ENCODE measurements at places on chromosomes 1 and 21.

DNA sequence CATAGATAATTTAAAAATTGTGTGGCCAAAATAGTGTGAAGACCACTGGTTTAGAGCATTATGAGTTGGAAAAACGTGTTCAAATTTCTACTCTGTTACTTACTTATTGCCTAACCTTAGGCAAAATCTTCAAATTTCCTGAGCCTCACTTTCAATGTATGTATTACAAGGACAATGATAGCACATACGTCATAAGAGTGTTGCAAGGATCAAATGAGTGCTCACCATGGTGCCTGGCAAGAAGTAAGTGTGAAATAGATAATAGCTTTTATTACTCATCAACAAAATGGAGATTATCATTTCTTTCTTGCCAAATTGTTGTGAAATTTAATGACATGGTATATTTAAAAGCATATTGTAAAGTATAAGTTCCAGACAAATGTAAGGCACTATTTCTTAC lies 57.2 kb downstream of the FH start:
- DNase-seq = no peak

DNA sequence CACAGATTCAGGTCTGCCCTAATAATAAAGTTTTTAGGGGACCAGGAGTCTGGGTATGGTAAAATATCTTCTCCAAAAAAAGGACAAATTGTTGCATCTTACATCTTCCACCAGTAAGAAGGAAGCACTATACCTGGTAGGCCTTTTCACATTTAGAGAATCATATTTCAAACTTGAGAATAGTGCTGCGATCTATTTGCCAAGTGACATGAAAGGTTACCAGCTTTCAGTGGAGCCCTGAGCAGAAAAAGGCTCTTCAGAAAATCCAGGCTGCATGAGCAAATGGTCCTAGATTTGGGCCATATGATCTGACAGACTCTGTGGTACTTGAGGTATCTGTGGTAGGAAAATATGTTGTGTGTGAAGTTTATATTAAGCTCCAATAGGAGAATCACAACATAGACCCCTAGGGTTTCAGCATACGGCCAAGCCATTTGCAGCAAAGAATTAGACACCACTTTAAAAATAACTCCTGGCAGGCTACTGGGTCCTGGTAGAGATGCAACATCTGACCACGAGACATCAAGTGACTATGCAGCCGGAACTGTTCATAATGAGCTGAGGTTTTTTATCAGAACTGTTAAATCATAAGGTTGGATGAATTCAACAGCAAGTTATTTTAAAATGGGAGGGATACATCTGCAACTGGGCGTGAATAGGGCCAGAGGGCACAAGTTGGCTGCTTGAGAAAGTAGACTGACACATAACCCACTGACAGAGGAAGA lies 38.6 kb upstream of the CCDC190 start:
- DNase-seq = no peak

DNA sequence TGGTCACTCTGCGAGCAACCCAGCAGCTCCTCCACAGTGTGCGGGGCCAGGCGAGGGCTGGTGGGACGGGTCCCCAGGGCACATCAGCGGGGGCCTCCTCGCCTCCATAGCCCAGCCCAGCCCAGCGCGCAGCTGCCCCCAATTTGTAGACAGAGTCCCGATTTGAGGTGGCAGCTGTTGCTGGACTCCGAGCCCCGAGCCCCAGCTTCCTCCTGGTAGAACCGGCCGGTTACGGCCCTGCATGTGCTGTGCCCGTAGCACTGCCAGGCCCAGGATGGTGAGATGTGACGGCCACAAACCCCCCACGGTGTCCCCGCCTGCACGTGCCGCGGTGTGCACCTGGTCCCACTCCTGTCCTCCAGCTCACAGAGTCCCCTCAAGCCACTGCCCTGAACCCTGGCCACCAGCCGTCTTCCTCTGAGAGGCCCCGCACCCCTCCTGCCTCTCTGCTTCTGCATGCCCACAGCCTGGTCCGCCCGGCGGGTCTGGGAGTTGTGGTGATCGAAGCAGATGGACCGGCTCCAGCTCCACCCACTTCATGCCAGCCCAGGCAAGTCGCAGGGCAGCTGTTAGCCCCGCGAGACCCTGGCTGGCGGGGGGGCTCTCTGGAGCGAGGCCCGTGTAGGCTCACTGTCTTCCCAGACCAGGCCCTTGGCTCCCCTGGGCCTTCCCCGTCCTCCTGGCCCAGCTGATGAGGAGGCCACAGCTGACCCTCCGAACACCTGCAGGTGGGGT lies 55.5 kb downstream of the MORN1 start:
- peak; percentile 59 for DNase-seq

- peak; percentile 94 for DNase-seq
These were observed 2.1 kb upstream of the PFKL start for GRCh38 chr21:44297525-44298290.

- no peak for DNase-seq
These were observed 3.8 kb downstream of the ETV3 start for GRCh38 chr1:157134442-157134841.

GRCh38 chr21:33296156-33296555 lies 28.6 kb upstream of the IFNAR1 start:
- no peak for DNase-seq

GRCh38 chr1:203995228-203995627 lies 77.7 kb upstream of the SOX13 start:
- DNase-seq = no peak

GRCh38 chr21:29238053-29238966 lies 60.4 kb upstream of the BACH1 start:
- no peak for DNase-seq
